AG04449 (cell line): ENCODE measurements at places on chromosomes 3 and 15.

DNA sequence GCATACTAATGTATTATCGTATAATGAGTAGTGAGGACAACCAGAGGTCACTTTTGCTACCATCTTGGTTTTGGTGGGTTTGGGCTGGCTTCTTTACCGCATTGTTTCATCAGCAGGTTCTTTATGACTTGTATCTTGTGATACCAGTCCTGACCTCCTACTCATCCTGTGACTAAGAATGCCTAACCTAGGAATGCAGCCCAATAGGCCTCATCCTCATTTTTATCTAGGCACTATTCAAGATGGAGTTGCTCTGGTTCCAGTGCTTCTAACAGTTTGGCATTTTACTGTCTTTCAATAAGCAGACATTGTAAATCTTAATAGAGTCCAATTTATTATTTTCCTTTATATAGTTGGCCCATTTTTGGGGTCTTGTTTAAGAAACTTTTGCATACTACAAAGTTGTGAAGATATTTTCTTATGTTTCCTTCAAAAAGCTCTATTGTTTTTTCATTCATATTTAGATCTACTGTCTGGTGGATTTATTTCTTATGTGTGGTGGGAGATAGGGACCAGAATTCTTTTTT is 60.8 kb upstream of the RNU6-1 start:
- no peak for DNase-seq

DNA sequence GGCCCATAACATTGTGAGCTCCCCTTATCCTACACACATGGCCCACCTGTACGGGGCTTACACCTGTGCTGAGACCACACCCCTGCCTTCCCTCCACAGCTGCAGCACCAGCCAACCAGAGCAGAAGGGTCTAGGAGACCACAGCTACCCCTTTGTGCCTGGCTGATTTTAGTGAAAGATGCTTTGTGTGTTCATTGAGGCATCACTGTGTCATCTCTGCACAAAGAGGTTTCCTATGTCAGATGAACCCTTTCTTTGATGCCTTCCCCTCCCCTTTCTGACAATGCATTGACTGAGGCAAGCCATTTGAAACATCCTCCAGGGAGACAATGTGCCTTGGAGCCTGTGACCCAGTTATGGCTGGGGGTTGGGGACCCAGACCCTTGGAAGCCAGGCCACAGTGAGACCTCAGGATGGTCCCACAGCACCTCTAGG is 54.9 kb upstream of the SLC7A14 start:
- no peak for DNase-seq

DNA sequence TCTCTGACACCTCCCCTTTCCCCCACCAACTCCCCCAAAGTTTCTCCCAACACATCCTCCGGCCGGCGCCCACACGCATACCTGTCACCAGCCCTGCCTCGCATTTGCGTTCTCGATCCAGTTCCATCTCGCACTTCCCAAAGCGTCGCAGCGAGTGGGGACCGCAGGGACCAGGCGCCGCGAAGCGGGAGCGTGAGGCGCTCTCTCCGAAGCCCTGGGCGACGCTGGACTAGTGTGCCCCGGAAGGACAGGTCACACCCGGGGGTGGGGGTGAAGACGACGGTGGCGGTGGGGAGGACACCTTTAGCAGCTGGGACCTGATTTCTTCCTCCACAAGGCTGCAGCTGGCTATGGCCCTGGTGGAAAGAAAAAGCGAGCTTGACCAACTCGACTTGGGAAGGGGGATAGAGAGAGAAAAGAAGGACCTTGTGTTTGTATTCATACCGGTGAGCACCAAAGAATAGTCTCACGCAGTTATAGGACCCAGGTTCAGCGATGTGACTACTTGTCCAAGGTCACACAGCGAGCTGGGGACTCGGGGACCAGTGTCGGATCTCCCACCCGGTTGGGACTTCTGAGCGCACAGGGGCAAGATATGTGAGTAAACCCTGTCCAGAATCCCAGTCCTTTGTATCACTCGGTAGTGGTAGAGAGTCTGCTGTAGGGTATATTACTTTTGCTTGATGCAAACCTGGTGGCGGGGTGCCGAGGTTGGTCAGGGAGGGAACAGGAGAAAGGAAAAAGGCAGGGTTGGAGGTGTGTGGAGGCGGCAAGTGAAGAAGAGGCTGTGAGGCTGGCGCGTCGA is 607 bp upstream of the GHSR start:
- DNase-seq = no peak

- no peak for DNase-seq
These were observed 27.4 kb downstream of the TMOD3 start for GRCh38 chr15:51856714-51857380.

DNA sequence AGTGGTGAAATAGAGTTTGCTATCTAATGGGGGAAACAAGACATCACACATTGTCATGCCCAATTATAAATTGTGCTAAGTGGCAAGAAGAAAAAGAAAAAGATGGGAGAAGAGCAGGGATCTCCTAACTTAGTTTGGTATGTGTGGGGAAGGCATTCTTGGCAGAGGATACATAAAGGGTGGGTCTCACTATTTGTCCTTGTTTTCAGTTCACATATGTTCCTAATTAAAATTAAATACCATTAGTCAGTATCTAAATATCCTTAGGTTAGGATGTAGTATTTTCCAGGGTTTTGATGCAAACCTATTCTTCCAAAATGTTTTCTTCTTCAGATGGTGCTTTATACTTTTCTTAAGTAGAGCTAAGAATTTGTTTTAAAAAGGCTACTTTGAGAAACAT is 173.7 kb downstream of the B3GALNT1 start:
- DNase-seq = no peak

GRCh38 chr3:113676261-113676660 is 20.2 kb downstream of the USF3 start:
- DNase-seq = no peak

DNA sequence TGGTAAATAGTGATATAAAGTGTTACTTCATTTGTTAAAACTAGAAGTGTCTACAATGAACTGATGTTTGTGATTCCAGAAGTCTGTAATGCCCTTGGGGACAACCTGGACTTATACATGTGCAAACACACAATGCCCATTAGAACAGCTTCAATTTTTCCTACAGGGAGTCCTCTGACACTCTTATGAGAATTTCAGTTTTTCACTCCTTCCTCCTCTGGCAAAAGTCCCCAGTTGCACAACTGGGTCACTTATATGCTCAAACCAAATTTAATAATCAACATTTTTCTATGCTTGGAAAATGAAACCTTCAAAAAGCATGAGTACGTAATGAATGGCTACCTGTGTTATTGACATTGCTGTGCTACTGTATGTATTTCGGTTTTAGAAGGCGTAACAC is at the start of gene OR5H15:
Gene OR5H15, plus strand, starts transcription at position 301 of the 400 bp plus-strand sequence. CDS start 2,004 bp downstream, outside the sequence.
- no peak for DNase-seq

DNA sequence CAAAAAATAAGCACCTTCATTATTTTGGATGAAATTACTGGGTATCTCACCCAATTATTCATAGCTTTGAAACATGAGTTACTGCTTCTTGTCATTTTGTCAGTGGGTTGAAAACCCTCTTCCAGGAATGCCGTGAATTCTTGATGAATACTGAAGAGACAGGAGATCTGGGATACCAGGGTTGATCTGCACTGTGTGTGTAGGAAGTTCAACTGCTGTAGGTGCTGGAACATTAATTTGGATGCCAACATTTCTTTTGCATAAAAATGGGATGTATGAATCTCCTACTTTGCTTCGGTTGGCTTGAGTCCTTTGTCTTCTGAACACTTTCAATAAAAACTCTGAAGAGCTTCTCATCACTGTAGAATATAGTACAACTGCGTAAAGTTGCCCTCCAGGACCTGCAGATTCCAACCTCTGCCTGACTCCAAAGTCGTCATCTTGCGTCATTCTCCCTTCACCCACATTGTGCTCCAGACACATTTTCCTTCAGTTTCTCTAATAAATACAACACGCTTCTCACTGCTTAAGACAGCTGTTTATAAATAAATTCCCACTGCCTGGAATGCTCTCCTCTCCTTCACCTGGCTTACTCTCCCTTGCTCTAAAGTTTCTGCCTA is 312.7 kb upstream of the TGFBR2 start:
- no peak for DNase-seq

DNA sequence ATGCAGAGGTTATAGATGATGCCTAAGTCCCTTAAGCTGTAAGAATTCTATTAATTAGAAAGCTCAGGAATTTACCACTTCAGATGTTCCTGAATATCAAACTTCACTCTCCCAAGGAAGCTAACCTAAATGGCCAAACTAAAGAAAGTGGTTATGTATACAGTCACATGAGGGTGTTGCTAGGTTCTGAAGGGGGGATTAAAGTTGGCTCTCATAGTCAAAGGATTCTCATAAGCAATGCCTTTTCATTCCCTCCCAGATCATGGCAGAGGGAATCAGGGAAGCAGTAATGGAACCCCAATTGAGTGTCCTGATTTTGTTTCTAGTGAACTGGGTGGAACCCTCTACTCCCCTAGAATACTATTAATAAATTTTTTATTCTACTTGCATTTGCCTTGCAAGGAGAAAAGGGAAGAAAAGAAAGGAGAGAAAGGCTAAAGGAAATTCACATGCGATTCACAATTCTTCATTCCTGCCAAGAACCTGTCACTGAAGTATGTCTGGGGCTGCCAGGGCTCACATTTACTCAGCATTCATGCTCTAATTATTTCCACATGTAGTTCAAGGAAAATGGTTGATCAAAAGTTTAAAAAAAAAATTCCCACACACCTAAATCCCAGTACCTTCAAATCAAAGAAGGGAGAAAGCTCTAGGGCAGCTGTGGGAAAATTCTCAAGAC is 25.1 kb downstream of the FSTL1 start:
- no peak for DNase-seq

GRCh38 chr3:4828279-4829030 is 150.8 kb upstream of the BHLHE40 start:
- peak; percentile 46 for DNase-seq

GRCh38 chr3:155525324-155525833 is 219.5 kb downstream of the PLCH1 start:
- no peak for DNase-seq

DNA sequence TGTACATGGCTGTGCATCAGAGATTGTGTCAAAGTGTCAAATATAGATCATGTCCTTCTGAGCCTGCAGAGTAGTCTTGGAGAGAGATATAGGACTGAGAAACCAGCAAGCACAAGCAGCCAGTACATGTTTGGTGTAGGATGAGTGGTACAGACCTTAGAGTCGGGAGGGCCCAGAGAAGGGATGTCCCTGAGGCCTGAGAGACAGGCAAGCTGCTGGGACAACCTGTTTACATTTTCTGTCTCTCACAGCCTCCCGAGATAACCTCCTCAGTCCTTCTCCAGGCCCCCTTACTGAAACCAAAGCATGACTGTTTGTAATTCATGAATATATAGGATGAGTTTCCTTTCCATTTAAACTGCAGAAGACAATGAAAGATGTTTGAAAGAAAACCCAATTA is 182.4 kb upstream of the STT3B start:
- no peak for DNase-seq

- DNase-seq = no peak
These were observed 407.3 kb downstream of the GBE1 start for GRCh38 chr3:81354119-81354518.

DNA sequence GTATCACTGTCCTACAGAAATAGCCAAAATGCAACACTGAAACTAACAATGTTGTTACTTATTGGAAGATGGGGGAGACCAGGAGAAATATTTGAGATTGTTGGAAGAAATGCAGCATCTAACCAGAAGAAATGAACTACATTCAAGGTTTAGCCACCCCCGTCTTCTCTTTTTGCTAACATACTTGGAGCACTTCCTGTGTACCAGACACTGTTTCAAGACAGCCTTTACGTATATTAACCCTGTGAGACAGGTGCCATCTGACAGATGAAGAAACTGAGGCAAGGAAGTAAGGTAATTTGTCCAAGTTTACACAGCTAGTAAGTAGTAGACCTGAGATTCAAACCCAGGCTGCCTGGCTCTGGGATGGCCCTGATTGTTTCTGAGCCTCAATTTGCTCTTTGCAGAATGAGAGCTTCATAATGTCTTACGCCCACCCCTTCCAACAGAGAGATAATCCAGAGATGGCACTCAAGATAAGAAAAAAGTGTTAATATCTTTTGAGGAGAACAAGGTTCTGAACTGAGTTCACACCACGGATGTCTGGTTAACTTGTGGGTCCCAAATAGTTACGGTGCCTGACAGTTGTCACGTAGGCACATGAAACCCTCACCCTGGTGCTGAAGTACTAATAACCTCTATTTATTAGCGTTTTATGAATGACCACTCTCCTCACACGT is 26.1 kb downstream of the RASGRP1 start:
- no peak for DNase-seq
